ENCODE measurements at places on chromosomes 5 and 9.

DNA sequence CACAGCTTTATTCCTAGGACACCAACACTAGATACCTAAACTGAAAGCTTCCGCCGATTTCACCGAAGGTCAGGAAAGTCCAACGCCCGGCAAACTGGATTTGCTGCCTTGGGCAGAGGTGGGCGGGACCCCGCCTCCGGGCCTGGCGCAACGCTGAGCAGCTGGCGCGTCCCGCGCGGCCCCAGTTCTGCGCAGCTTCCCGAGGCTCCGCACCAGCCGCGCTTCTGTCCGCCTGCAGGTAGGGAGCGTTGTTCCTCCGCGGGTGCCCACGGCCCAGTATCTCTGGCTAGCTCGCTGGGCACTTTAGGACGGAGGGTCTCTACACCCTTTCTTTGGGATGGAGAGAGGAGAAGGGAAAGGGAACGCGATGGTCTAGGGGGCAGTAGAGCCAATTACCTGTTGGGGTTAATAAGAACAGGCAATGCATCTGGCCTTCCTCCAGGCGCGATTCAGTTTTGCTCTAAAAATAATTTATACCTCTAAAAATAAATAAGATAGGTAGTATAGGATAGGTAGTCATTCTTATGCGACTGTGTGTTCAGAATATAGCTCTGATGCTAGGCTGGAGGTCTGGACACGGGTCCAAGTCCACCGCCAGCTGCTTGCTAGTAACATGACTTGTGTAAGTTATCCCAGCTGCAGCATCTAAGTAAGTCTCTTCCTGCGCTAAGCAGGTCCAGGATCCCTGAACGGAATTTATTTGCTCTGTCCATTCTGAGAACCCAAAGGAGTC is at the start of gene CD274:
CD274 (plus strand) TSS at position 184 of the 733 bp plus-strand sequence. CDS start 5,572 bp downstream, outside the sequence.
- DNase-seq: peak; percentile 61

- DNase-seq: peak; percentile 79
Observed at GRCh38 chr5:1468247-1468612, 23.0 kb upstream of the SLC6A3 start.

GRCh38 chr9:15468145-15468544 is 42.6 kb downstream of the PSIP1 start:
- no peak for DNase-seq

DNA sequence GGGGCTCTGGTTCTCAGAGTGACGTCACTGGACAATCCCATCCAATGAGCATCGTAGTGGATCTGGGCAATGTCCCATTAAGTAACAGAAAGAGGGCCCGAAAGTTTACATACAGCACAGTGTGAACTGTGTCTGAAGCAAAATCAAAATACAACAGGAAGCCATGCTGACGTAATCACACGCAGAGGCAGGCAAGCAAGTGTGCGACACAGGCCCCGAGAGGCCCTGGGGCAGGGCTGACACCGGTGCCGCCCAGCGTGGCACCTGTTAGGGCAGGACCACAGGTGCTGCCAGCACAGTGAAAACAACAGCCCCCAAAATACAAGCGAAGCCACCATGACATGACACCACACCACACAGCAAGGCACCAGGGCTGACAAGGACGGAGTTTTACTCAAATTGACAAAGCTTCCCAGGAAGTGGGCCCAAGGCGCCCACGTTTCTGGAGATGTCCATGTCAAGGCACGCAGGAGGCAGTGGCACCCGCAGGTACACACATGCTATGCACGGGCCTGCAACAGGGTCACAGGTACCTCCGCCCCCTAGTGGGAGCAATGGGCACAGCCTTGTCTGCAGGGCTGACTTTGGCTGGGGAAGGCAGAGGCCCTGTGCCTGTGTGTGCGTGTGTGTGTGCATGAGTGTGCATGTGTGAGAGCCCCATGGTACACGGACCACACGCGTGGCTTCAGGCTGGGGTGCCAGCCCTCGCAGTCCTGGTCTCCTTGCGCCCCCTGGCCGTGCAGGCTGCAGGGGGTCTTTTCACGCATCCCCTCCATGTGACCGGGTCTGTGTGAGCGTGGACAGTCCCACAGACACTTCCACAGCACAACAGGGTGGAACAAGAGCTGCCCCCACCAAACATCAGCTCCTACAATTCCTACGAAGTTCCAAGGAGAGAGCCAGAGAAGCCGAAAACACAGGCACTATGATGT is 19.6 kb downstream of the QSOX2 start:
- peak; percentile 97 for DNase-seq

- no peak for DNase-seq
Observed at GRCh38 chr5:101846496-101846895, 449.6 kb downstream of the SLCO4C1 start.

- DNase-seq: no peak
Observed at GRCh38 chr5:79938468-79938867, 52.6 kb downstream of the MTX3 start.

DNA sequence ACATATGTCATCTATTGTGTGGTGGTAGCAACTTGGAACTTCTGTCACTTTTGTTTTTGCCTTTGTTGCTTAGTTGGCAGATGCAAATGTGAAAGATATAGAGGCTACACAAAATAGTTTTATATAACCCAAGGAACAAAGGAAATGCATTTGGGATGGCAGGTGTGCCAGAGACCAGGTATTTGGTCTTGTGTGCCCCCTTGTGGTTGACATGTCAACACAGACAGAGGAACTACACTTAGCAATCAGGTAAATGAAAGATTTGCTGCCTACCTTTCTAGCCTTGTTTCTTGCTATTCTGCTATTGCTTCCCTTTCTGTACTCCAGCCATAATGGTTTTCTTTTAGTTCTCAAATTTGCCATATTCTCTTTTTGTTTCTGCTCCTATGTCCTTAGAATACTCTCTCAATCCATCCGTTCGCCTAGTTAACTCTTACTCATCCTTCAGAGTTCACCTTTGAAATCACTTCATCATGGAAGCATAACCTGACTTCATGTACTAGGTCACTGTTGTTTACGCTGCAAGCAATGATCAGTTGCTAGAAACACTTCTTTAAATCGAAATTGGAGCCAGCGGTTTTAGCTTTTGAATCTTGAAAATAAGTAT is 119.5 kb downstream of the TRPM3 start:
- peak; percentile 11 for DNase-seq

- no peak for DNase-seq
Observed at GRCh38 chr9:115880221-115880885, 273.2 kb upstream of the PAPPA start.

DNA sequence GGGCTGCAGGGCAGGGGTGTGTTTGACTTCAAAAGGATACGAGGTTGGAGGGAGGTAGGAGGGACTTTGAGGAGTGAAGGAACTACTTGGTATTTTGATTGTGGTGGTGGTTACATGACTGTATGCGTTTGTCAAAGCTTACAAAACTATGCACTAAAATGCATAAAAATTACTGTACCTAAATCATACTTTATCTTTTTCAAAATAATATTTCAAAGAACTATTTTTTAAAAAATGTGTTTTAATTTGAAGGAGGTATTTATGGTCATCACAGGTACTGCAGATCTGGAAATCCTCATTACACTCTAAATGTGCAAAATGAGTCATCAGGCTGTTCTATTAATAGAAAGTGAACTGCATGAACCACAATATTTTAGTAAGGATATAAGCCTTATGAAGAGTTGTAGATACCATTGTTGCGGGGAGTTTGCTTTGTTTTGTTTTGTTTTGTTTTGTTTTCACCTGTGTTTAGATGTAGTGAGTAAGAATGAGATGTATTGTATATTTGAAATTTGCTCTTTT is 116.9 kb downstream of the ARRDC3 start:
- DNase-seq: no peak

DNA sequence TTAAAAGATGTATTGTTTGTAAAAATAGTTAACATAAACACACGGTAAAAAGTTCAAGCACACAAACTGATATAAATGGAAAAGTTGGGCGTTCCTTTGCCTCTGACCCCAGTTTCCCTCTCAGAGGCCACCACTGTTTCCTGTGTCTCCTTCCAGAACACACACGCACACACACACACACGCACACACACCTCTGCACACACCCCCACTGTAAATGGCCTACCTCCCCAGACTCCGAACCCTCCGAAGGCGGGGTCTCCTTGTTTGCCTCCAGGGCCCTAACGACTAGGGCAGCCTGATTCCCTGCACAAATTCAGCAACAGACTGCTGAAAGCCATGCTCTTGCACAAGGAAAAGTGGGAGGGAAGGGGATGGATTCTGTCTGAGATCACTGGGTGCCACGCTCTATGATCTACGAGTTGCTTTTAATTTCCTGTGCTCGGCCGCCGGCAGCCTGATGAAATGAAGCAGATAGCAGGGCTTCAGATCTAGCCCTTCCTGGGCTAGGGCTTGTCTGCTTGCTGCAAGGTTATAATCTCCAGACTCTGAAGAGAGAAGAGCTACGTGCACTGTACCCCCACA is 184.0 kb upstream of the IL12B start:
- DNase-seq: no peak

GRCh38 chr5:77990020-77990419 is 213.9 kb upstream of the TBCA start:
- no peak for DNase-seq

- DNase-seq: no peak
Observed at GRCh38 chr9:91298311-91298710, 63.4 kb downstream of the AUH start.

DNA sequence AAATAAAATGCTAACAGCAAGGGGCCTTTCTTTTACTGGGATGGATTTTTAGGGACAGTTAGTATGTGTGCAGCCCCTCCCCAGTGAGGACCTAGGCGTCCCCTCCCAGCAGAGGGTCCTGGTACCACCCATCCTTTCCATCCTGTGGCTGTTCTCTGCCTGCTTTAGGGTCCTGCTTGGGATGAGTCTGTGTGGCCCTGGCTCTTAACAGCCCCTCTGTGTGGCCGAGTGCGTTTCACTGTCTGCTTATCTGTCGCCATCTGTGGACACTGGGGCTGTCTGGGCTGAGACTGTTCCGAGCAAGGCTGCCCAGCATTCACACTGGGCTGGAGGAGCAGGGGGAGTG is 17.0 kb downstream of the WNK2 start:
- DNase-seq: no peak

DNA sequence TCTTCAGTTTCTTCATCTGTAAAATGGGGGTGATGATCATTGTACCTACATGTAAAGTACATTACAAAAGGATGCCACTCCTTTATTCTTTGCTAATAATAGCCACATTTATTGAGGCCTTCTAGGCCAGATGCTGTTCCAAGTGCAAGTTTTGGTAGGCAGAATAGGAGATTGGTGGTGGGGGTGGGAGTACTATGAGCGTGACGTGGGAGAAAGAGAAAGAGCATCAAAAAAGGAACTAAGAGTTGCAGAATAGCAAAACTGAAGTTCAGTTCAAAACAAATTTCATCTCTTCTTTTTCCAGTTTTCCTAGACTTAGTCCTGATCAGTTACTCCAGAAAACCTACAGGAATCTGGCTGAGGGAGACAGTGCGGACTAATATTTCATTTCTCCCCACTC is 174.1 kb downstream of the SNX18 start:
- DNase-seq: no peak

- no peak for DNase-seq
Observed at GRCh38 chr9:33393581-33393980, 8.8 kb downstream of the AQP7 start.

DNA sequence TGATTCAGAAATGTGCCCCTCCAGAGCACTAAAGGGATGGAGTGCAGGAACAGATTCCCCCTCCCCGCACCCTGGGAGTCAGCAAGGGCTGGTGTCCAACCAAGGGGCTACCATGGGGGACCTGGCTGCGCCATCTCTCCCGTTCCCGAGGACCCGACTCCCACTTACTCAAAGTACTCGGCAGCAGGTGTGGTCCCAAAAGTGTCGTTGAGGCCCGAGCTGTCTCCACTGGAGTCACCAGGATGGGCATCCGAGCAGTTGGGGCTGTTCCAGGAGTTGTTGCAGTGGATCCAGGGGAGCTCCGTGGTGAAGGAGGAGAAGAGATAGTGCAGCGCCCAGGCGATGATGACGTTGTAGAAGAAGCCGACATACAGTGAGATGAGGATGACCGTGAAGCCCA is 12.9 kb downstream of the SLC6A3 start:
- no peak for DNase-seq

DNA sequence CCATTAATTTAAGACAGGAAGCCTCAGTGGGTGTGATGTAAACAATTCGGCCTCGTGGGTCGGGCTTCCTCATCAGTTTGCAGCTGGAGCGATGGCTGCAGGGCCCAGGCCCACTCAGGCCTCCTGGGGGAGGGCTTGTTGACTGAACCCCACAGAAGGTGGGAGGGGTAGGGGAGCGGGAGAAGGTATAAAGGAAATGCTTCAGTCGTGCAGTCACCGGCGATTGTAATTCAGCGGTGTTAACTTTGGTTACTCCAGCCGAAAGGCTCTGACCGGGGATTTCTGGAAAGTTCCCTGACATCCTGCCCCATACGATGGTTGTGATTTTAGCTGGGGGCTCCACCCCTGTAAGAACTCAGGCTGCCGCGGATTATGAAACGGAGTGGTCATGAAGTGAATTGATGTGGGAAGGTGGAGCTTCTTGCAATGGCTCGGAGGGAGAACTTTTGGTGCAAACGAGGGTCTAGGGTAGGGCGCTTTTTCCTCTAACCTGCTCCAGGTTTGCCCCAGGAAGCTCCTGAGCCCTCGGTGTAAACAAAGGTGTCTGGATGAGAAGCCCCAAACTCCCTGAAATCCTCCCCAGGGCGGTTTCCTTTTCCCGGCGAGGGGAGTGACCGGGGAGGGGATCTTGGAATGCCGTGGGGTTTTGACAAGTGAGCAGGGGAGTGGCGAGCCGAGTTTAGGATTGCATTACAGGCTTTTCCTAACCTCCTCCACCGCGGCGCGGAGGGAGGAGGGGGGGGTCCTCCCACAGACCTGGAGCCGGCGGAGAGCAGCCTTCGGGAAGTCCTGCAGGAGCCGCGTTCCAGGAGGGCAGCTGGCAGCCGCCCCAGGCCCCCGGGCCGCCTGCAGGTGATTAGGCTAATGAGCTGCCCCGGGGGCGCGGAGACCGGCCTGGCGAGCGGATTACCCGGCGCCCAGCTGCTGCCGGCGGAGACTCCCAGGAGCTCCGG is 215.5 kb downstream of the PDZD2 start:
- DNase-seq: no peak

DNA sequence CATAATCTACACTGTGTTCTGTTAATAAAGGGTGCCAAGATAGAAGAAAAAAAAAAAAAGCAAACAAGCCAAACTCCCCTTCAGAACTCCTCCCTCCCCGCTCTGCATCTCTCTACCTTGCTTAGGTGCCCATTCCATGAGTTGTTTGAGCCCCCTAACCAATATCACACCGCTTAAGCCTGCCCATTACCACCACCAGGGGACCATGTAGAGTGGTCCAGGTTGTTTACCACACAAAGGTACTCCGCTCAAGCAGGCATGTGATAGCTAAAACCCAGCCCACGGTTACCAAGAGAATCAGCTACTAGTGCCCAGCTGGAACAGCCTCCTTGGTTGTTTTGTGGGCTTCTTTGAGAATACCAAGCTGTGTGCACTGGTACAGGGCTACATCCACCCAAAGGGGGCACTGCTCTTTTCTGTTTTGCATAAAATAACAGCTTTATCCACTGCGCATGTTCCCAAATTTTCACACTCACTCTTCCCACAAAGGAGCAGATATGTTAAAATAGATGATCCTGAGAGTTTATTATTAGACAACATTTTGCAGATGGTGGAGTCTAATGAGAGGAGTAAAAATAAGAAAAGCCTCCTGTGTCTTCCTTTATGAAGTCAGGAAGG is 304.1 kb downstream of the DEPDC1B start:
- no peak for DNase-seq

- no peak for DNase-seq
Observed at GRCh38 chr9:129748249-129748648, 4.6 kb downstream of the PTGES start.
